Activated B cell treated with CpG ODN at 0.5 μM for 24 hours (primary cell): ENCODE measurements at places on chromosomes 11 and 22. TPM values are rescaled to one million over a fixed set of nuclear protein-coding genes. Genes with fewer than 3 reads are reported as not detected.

GRCh38 chr11:120183701-120184141 is 27.1 kb upstream of the OAF start:
- no peak overlapping the region for H3K27ac ChIP-seq
- H3K4me1 ChIP-seq = no peaks in the 10 kb centered on the region
- peaks cover 19% of the 10 kb centered on the region for H3K27me3 ChIP-seq
- H3K36me3 ChIP-seq = no peaks in the 10 kb centered on the region
- DNase-seq = no peak

DNA sequence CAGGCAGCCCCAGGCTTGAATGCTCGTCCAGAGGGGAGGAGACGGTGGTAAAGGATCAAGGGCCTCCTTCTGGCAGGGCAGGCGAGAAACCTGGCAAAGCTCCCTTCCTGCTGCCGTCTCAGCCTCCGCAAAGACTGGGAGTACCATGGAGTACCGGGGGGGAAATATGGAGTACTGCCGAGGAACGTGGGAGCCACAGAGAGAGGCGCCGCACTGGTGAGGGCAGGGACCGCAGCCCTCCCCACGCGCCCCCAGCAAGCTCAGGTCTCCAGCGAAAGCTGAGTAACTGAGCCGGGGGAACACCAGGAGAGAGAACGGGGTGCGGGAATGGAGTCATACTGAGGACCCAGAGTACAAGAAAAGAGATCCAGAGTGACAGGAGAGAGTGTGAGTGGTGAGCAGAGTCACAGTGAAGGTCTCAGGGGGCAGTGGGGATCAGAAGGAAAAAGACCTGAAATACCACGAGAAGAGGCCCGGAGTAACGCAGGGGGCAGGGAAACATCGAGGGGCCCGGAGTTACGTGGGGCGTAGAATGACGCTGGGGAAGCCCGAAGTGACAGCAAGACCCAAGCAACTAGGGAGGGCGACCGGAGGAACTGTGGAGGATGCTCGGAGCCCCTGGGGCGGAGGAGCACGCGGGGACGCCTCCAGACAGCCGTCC is 740 bp downstream of the EML3 start:
- H3K36me3 ChIP-seq = peaks cover 51% of the 10 kb centered on the region
- H3K27me3 ChIP-seq = no peaks in the 10 kb centered on the region

Gene SMTNL1
- not detected in 2 replicates for total RNA-seq

GRCh38 chr22:36022697-36023096 is 5.9 kb downstream of the RBFOX2 start:
- DNase-seq = no peak
- H3K27ac ChIP-seq = no peak overlapping the region
- peaks cover 58% of the 10 kb centered on the region for H3K27me3 ChIP-seq
- no peak overlapping the region for H3K4me3 ChIP-seq

DNA sequence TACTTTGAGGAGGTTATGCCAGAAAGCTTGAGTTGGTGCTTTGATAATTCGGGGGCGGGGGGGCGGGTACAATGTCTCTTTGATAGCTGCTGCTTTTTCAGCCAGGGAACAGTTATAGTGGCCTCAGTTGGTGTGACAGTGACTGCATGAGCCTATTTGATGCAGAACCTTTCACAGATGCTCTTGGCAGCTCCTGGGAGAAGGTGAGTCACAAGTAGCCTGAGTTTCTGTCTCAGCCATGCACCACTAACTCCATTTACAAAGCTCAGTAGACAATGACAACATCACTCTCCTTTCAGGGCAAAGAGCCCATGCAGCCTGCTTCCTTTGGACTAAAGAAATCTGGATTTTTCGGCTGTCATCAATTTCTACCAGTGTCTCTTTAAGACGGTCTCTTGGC is 42.1 kb upstream of the SEZ6L start:
- no peak for DNase-seq
- H3K27me3 ChIP-seq = peaks cover 15% of the 10 kb centered on the region
- no peak overlapping the region for H3K4me3 ChIP-seq
- H3K36me3 ChIP-seq = no peaks in the 10 kb centered on the region
- H3K4me1 ChIP-seq = no peaks in the 10 kb centered on the region
- no peak overlapping the region for H3K27ac ChIP-seq

- no peaks in the 10 kb centered on the region for H3K4me1 ChIP-seq
- H3K27me3 ChIP-seq = peaks cover 3% of the 10 kb centered on the region
- H3K36me3 ChIP-seq = peaks cover 50% of the 10 kb centered on the region
- DNase-seq = no peak
These were observed 14.4 kb upstream of the CTTN start for GRCh38 chr11:70383664-70384565.

- no peak overlapping the region for H3K4me3 ChIP-seq
- DNase-seq = no peak
- peaks cover 6% of the 10 kb centered on the region for H3K27me3 ChIP-seq
- H3K27ac ChIP-seq = no peak overlapping the region
- H3K4me1 ChIP-seq = no peaks in the 10 kb centered on the region
- no peaks in the 10 kb centered on the region for H3K36me3 ChIP-seq
These were observed 32.6 kb downstream of the SHANK3 start for GRCh38 chr22:50705219-50705691.

Gene CTSW
- total RNA-seq = 0.59 and 0.93 TPM in 2 replicates

GRCh38 chr11:88555018-88555828 is 217.7 kb upstream of the CTSC start:
- peaks cover 4% of the 10 kb centered on the region for H3K27me3 ChIP-seq
- no peaks in the 10 kb centered on the region for H3K36me3 ChIP-seq
- no peak overlapping the region for H3K27ac ChIP-seq
- no peak for DNase-seq
- H3K4me1 ChIP-seq = no peaks in the 10 kb centered on the region

DNA sequence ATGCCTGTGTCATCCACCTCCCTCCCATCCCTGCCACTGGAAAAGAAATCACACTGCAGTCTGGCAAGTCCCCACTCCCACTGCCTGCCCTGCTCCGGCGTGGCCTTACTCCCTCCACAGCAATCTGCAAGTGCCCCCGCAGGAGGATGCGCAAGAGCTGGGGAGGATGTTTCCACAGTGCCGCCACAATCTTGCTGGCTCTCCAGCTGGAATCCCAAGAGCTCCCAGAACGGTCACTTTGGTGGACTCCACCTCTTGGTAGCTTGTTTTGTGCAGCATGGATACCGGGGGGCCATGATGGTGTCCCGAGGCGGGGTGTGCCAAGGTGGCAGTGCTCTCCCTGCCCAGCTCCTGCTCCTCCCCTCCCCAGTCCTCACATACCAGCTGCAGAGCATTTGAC is 76.3 kb downstream of the MICAL3 start:
- H3K4me1 ChIP-seq = peaks cover 92% of the 10 kb centered on the region
- no peak overlapping the region for H3K4me3 ChIP-seq
- H3K27ac ChIP-seq = no peak overlapping the region

- no peak for DNase-seq
- H3K36me3 ChIP-seq = no peaks in the 10 kb centered on the region
- H3K27me3 ChIP-seq = peaks cover 3% of the 10 kb centered on the region
- H3K4me3 ChIP-seq = no peak overlapping the region
- H3K27ac ChIP-seq = no peak overlapping the region
These were observed 5.4 kb downstream of the MYO18B start for GRCh38 chr22:25747245-25747944.

- H3K4me3 ChIP-seq = no peak overlapping the region
- peaks cover under 1% of the 10 kb centered on the region for H3K4me1 ChIP-seq
- no peaks in the 10 kb centered on the region for H3K27me3 ChIP-seq
- no peak overlapping the region for H3K27ac ChIP-seq
These were observed 6.8 kb downstream of the RNF214 start for GRCh38 chr11:117239295-117239694.

GRCh38 chr11:22787551-22788162 is 41.9 kb downstream of the SVIP start:
- no peaks in the 10 kb centered on the region for H3K4me1 ChIP-seq
- no peak for DNase-seq

DNA sequence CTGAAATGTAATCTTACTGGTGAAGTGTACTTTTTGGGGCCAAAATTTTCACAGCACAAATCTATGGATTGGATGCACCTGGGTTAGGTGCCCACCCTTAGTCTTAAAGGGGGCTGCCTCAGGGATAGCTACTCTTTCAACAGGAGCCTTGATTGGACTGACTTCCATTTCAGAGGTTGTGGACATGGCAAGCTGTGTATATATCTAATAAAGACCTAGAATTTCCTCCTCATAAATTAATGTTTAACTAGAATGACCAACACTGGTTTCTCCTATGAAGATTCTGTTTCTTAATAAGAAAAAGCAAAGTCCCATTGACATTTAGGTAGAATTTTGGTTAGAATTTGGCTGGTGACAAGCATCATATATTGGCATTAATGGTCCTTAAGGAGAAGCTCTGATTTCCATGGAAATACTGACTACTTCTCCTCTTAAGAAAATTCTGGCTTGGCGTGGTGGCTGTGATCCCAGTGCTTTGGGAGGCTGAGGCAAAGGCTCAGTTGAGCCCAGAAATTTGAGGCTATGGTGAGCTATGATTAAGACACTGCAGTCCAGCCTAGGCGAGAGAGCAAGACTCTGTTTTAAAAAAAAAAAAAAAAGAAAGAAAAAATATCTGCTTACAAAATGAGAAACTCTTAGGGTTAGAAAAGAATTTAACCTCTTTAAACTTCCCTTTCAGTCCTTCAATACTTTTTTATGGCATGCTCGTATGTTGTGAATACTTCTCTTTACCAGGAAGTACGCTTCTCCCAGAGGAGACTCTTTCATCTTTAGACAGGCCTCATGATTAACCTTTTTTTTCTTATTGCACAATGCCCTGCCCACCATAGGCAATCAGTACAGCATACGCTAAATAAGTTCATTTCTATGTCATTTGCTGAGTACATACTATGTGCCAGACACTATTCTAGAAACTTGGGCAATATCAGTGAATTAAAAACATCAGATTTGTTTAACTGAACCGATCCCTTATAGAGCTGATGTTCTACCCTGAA is 77.2 kb downstream of the PRR5L start:
- no peaks in the 10 kb centered on the region for H3K36me3 ChIP-seq
- H3K27me3 ChIP-seq = peaks cover 41% of the 10 kb centered on the region
- no peak overlapping the region for H3K27ac ChIP-seq
- no peak overlapping the region for H3K4me3 ChIP-seq

GRCh38 chr11:130535520-130535919 is 87.1 kb downstream of the ADAMTS15 start:
- H3K4me1 ChIP-seq = no peaks in the 10 kb centered on the region
- H3K27ac ChIP-seq = no peak overlapping the region
- H3K4me3 ChIP-seq = no peak overlapping the region
- peaks cover 5% of the 10 kb centered on the region for H3K27me3 ChIP-seq

- no peak for DNase-seq
- H3K4me3 ChIP-seq = no peak overlapping the region
- peaks cover 10% of the 10 kb centered on the region for H3K27me3 ChIP-seq
- H3K4me1 ChIP-seq = no peaks in the 10 kb centered on the region
- H3K27ac ChIP-seq = no peak overlapping the region
- H3K36me3 ChIP-seq = no peaks in the 10 kb centered on the region
These were observed 122.4 kb downstream of the WT1 start for GRCh38 chr11:32312865-32313403.

Gene AP2A2
- total RNA-seq = 49.6 and 54.3 TPM in 2 replicates

GRCh38 chr11:31560842-31561476 is 51.4 kb downstream of the ELP4 start:
- peaks cover 4% of the 10 kb centered on the region for H3K36me3 ChIP-seq
- no peaks in the 10 kb centered on the region for H3K27me3 ChIP-seq
- no peak overlapping the region for H3K4me3 ChIP-seq
- H3K4me1 ChIP-seq = no peaks in the 10 kb centered on the region
- H3K27ac ChIP-seq = no peak overlapping the region

DNA sequence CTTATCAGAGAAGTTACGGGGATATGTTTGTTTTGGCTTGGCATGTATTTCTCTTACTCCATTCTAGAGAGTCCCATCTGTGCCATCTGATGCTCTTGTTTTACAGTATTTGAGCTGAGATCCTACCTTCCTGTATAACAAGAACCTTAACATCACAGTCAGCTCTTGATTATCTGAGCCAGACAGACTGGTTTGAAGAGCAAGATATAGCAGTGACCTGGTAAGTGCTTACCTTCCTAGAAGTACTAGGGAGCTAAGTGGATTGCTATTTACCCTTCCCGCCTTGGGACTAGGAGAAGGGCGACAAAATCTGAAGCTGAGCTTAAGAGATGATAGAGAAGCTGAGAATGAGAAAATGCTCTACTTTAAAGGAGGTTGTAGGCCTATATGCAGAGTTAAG is 235.3 kb downstream of the CSNK2A3 start:
- H3K4me3 ChIP-seq = no peak overlapping the region
- no peaks in the 10 kb centered on the region for H3K36me3 ChIP-seq
- no peaks in the 10 kb centered on the region for H3K4me1 ChIP-seq
- no peak for DNase-seq
- H3K27me3 ChIP-seq = peaks cover 9% of the 10 kb centered on the region

DNA sequence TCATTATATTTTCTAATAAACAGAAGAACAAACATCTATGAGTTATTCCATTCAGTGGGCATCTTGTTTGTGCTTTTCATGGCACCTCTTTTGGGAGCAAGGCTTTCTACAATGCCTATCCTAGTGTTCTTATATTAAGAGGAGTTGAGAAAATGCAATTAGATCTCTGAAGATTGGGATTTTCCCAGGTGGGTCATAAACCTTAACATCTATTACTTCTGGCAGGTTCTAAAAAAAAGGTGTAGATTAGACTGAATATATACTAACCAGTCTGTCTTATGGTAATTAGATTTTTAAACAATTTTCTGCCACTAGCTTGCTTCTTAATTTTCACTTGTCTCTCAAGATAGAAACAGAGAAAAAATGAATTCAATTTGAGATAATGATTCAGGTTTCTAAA is 128.3 kb downstream of the NAV2 start:
- DNase-seq = no peak
- H3K4me1 ChIP-seq = no peaks in the 10 kb centered on the region
- H3K27ac ChIP-seq = no peak overlapping the region
- H3K36me3 ChIP-seq = no peaks in the 10 kb centered on the region

Gene NXPE1
- not detected in 2 replicates for total RNA-seq

DNA sequence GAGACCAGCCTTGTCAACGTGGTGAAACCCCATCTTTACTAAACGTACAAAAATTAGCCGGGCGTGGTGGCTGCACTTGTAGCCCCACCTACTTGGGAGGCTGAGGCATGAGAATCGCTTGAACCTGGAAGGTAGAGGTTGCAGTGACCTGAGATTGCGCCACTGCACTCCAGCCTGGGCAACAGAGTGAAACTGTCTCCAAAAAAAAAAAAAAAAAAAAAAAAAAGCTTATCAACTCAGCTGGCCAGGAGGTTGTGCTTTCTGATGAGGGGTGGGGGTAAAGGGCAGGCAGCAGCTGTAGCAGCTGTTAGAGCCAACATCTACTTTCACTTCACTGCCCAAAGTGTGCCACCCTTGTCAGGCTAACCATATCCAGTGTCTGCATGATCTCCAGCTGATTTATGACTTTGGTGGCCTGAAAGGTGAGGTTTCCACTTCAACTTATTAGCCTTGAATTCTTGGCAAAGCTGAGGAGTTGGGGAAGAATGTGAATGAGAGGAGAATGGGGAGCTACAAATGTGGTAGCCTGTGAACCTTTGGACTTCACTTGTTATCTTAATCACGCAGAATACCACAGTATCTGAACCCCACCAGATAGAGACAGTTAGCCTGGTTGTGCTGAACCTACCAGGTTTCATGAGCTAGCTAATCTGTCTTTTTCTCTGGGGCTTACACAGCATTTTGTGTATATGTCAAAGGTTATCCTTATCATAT is 19.6 kb downstream of the RNF121 start:
- peaks cover 36% of the 10 kb centered on the region for H3K4me1 ChIP-seq
- no peak overlapping the region for H3K27ac ChIP-seq
- DNase-seq = no peak
- H3K36me3 ChIP-seq = peaks cover 14% of the 10 kb centered on the region
